ENCODE measurements at places on chromosomes 16 and 17. TPM values are rescaled to one million over a fixed set of nuclear protein-coding genes. Genes with fewer than 3 reads are reported as not detected.
A peak's percentile ranks its signal among the peaks of the same experiment; 100 is the strongest.

Gene CRHR1
- total RNA-seq: not detected

DNA sequence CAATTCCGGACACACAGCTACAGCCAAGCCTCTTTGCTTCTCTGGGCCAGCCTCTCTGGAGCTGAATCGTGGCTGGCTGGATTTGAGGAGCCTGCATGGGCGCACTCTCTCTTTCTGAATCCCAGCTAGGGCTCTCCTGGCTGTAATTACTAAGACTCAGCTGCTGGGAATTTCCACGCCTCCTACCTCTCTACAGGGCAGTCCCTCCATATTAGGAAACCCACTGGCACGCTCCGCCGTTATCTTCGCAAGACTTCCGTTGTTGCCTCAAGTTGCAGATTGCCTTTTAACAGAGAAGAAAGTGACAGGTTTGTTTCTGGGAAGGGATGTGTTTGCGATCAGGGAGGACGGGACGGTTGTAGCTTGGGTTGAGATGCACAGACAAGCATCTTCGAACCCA lies 188.4 kb upstream of the NLRP1 start:
- no peak for DNase-seq

GRCh38 chr17:49951362-49952082 lies 17.5 kb upstream of the DLX4 start:
- no peak for DNase-seq

- peak; percentile 98 for DNase-seq
Observed at GRCh38 chr17:80861892-80862291, 129.7 kb upstream of the CHMP6 start.

- DNase-seq: no peak
Observed at GRCh38 chr17:46191322-46192188, 1.7 kb downstream of the KANSL1 start.

Gene CAPNS2
- 5.6 TPM for total RNA-seq

DNA sequence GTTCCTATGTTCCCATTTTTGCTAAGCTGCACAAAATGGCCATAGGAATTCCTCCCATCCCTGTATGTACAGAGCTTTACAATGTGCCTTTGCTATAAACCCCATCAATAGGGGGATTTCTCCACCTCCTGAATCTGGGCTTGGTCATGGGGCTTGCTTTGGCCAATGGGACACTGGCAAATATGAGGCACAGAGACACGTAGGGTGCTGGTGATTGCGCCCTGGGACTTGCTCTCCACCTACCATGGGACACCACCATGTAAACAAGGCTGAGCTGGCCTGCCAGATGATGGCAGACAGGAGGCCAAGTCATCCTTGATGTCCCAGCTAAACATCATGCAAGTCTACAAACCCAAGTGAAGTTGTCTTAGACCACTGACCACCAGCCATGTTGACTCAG lies 15.3 kb upstream of the ALDH3A1 start:
- DNase-seq: no peak

DNA sequence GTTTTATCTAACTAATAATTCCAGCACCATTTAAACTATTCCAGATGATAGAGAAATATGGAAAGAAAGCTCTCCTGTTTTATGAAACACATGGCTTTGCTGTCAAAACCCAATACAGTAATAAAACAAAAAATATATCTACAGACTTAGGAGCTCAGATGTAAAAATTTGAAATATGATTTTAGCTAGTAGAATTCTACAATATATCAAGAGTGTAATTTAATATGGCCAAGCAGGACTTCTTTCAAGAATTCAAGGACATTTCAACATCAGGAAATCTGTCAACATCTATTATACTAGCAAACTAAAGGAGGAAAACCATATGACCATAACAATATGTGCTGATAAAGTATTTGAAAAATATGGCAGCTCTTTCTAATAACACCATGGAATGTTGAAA lies 57.5 kb downstream of the CCDC182 start:
- no peak for DNase-seq

Gene KRT15
- total RNA-seq: 314 TPM

GRCh38 chr16:82061861-82062525 lies 26.9 kb downstream of the HSD17B2 start:
- DNase-seq: no peak

DNA sequence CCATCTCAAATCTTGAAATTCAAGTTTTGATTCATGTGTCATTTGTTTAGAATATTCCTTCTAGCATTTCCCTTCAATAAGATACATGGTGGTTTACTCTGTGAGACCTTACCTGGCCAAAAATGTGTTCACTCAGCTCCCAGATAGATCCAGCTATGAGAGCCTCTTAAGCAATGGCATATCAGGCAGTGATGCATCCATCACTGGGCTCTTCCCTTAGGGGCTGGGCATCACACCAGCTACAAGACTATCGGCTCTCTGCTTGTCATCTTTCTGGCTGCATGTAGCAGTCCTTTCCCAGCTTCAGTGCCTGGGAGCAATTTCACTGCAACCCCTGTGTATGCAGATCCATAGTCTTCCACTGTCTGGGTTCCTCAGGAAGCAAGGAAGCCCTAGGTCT lies 40.6 kb downstream of the GOSR1 start:
- DNase-seq: no peak

Gene SYNGR3
- 1.8 TPM for total RNA-seq

- no peak for DNase-seq
Observed at GRCh38 chr17:49914096-49914490, 54.9 kb upstream of the DLX4 start.

- DNase-seq: no peak
Observed at GRCh38 chr16:75763204-75763603, 36.9 kb upstream of the CPHXL start.

DNA sequence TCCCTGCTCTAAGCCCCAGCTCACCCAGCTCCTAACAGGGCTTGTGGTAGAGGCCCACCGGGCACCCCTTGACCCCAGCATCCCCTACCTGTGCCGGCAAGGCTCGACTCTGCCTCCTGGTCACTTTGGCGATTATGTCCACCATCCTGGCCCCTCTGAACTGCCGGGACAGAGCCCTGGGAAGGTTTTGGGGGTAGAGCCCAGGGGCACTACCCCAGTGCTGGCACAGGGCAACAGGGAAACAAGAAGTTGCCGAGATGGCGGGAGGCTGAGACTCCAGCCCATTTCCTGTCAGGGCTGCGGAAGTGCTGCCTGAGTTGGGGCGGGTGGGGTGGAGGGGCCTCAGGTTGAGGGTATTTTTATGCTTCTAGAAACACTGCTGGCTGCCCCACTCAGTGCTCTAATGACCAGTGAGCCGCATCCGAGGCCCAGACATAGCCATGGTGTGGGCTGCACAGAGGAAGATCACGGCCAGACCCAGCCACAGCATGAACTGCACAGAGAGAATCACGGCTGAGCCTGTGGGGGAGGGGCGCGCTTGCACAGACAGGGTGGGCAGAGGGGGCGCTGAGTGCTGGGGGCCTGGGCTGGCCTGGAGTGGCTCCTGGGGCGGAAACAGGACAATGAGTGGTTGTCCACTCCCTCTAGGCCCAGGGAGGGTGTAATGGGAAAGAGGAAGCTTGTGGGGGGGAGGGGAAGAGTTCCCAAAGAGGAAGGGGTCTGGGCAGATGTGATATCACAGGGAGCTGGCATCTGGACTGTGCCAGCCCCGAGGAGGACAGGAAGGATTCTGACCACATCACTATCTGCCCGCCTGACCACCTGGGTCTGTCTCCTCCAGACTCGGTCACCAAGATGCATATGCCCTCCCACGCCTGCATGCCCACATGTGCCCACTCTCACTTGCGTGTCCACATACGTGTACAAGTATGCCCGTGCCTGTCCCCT lies 22.3 kb downstream of the ARHGAP27 start:
- DNase-seq: no peak

- DNase-seq: no peak
Observed at GRCh38 chr16:76800196-76800595, 390.8 kb upstream of the MON1B start.

GRCh38 chr16:56421313-56421712 lies 4.0 kb downstream of the AMFR start:
- no peak for DNase-seq

- DNase-seq: no peak
Observed at GRCh38 chr16:83552930-83553329, 254.8 kb upstream of the HSBP1 start.

- no peak for DNase-seq
Observed at GRCh38 chr16:31875928-31876547, 2.4 kb downstream of the ZNF267 start.

Gene GGT6
- 0.31 TPM for total RNA-seq

Gene PITPNM3
- total RNA-seq: 7.4 TPM

Gene NGFR
- total RNA-seq: 2.7 TPM

Gene FOXC2
- total RNA-seq: not detected

- peak; percentile 2 for DNase-seq
Observed at GRCh38 chr16:56041556-56042140, 149.6 kb upstream of the GNAO1 start.

DNA sequence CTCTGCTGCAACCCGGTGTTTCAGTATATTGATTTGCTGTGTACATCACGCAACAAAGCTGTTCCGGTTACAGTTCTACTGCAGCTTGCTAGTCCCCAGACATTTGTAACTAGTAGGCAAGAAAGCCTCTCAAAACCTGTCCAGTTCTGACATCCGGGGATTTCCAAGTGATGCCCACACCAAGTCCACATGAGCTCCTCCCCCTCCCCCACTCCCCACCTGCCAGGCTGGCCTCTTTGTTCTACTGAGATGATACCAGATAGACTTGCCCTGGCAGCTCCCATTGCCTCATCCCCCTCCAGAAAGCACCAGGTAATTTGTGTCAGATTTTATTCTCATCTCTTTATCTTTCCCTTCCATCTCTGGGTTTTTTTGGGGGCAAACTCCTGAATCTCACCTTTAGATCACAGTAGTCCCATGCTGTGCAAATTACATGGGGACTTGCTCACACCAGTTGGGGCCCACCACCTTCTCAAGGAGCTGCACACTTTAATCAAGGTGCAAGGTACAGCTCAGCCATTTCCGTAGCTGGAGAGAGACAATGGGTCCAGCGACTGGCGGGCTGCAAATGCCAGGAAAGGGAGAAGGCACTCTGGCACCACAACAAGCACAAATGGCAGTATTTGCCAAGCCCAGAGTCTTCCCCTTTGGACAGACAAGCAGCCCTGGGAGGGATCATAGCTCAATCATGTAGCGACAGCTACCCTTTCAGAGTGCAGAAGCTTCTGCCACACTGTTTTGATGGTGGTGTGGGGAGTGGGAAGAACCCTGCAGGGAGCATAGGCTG lies 183.1 kb downstream of the CYLD start:
- peak; percentile 71 for DNase-seq

DNA sequence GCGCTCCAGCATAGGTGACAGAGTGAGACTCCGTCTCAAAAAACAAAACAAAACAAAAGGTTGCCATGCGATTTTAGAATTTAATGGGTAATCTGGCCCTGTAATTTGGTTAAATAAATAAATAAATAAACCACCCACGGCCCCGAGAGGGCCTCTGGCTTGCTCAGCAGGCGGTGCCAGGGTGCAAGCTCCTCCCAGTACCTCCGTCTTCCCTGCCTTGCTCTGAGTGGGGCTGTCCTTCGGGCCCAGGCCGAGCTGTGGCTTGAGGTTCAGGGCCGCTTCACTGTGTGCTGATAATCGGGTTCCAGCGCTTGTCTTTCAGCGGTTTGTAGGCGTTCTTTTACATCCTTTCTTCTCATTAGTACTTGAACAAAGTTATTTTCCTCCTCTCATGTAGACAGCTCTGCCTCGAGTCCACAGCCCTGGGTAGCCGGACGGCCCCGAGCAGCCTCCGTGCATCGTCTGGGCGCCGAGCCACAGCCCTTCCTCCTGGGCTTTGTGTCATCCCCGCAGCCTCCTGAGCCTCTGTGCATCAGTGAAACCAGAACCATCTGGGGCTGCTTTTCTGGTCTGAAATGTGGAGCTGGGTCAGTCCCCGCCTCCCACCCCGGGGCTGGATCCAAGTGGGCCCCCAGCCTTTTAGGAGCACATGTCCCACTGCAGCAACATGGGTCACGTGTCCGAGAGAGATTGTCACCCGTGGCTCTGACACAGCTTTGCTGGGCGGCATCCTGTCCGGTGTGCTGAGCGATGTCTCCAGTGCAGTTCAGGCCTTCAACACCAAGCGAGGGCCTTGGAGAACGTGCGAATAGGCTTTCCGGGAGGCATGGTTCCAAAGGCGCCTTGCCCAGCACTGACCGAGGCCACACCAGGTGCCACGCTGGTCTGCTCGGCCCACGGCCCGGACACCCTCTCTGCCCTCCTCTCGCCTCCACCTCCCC lies 157.4 kb upstream of the CHMP6 start:
- DNase-seq: no peak

DNA sequence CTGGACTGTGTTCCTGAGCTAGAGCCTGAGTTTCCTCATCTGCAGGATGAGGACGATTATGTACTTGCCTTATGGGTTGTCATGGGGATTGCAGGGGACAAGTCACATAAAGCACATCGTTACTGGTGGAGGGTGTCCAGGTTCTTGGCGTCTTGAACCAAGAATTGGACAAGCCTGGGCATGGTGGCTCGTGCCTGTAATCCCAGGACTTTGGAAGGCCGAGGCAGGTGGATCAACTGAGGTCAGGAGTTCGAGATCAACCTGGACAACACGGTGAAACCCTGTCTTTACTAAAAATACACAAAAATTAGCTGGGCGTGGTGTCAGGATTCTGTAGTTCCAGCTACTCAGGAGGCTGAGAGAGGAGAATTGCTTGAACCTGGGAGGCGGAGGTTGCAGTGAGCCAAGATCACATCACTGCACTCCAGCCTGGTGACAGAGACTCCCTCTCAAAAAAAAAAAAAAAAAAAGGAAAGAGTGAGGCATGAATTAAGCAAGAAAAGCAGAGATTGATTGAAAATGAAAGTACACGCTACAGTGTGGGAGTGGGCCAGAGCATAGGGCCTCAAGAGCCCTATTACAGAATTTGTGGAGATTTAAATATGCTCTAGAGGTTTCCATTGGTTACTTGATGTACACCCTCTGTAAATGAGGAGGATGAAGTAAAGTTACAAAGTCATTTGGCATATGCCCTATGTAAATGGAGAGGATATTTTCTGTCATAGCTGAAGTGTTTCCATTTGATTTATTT lies 30.7 kb downstream of the ADGRG5 start:
- DNase-seq: no peak

- DNase-seq: no peak
Observed at GRCh38 chr17:81044764-81045589, 10.0 kb downstream of the BAIAP2 start.

Gene NATD1
- 2.6 TPM for total RNA-seq

DNA sequence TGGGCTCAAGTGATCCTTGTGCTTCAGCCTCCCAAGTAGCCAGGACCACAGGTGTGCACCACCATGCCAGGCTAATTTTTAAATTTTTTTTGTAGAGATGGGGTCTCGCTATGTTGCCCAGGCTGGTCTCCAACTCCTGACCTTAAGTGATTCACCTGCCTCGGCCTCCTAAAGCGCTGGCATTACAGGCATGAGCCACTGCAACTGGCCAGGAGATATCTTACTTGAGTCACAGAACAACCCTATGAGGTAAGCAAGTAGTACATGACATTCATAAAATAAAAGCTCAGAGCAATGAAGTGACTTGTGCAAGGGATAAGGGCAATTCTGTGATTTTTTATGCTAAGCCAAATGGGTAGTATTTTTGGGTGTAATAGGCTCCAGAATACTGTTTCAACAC lies 57.3 kb downstream of the CDC27 start:
- DNase-seq: no peak

Gene ZNF23
- total RNA-seq: 7.5 TPM
